ENCODE measurements at places on chromosomes 1 and 21. TPM values are rescaled to one million over a fixed set of nuclear protein-coding genes. Genes with fewer than 3 reads are reported as not detected.

DNA sequence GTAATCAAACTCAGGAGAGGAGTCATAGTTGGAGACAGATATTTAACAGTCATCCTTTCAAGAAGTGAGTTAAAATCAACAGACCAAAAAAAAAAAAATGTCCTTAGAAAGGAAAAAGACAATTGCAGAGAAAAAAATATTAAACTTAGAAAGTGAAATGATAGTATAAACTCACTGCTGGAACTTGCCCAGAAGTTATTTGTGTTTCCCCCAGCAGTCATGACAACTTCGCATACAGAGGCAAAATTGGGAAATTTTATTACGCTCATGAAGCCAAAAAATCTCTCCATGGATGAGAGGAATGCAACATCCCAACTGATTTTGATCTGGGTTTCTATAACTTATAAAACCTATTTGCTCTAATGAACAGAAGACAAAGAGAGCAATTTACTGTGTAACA is 198.2 kb downstream of the LRRC7 start:
- no peak for ATAC-seq

DNA sequence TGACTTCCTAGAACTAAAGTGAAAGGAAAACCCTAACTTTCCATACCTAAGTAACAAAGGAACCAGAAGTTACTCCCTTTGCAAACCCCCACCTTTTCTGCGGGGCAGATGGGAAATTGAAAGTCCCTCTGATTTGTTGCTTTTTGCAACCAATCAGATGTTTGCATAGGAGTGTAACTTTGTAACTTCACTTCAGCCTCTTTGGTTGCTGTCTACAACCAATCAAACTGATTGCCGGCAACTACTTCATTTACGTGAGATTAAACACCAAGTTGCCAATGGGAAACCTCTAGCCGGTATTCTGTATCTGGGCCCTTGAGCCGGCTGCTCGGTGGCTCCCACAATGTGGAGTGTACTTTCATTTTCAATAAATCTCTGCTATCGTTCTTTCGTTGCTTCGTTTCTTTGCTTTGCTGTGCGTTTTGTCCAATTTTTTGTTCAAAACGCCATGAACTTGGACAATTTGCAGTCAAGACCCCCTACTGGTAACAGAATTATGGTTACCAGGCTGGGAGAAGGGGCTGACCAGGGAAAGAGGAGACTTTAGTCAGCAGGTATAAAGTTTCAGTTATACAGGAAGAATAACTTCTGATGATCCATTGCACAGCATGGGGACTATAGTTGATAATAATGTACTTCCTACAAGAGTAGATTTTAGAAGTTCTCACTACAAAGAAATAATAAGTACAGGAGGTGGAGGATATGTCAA is 69.2 kb upstream of the RGS2 start:
- ATAC-seq: no peak

DNA sequence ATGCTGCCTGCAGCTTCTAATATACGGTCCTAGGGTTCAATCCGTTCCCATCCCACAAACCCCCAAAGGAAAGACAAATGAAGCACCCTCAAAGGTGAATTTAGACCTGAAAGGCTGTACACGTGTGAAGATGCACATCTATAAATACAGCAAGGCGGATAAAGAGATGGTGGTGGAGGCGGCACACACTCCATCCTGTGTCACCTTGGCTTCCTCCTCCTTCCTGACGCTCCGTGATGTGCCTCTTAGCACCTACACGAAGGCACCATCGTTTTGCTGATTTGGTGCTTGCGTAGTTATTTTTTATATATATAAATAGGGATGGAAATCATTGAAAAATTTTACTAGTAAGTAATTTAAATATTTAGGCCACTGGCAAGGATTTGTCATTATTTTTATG is 359.4 kb downstream of the NPHP4 start:
- ATAC-seq: no peak

CHIT1 gene
- total RNA-seq: 0.20 TPM

SYTL1 gene
- total RNA-seq: 1.4 TPM

MYCL gene
- 11.5 TPM for total RNA-seq

GRCh38 chr1:97190326-97190725 is 468.7 kb downstream of the PTBP2 start:
- no peak for ATAC-seq

DNA sequence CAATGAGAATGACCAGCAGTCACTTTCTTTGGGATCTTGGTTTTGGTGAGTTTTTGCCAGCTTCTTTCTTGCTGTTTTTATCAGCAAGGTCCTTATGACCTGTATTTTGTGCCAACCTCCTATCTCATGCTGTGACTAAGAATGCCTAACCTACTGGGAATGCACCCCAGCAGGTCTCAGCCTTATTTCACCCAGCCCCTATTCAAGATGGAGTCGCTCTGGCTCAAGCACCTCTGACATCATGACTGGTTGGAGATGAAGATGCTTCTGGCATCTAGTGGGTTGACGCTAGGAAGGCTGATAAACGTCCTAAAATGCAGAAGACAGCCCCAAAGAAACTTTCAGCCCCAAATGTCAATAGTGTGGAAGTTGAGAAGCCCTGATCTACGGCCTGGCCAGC is 33.6 kb upstream of the NHLH2 start:
- no peak for ATAC-seq

DNA sequence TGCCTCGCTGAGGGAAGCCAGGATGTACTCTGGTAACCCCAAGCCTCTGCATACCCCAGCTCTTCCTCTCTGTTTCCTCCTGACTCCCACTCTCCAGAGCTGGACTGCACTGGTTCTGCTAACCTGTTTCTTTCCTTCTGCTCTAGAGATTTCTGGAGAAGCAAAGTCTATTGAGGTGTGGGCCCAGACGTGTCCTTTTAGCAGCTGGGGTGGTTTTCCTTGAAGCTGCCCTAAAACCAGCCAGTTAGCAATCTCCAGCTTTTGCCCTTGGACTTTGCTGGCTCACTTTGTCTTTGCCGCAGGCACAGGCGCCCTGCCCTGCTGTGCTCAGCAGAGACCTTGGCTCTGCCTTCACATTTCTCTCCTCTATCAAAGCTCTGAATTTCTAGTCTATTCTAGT is 171.8 kb upstream of the IVNS1ABP start:
- ATAC-seq: peak; percentile 58

IGSF3 gene
- total RNA-seq: 44.4 TPM

- no peak for ATAC-seq
Observed at GRCh38 chr1:223326776-223327175, 37.2 kb downstream of the SUSD4 start.

GRCh38 chr1:225857256-225857655 is 24.9 kb downstream of the TMEM63A start:
- no peak for ATAC-seq

- peak; percentile 93 for ATAC-seq
Observed at GRCh38 chr1:58396150-58396549, 150.4 kb downstream of the OMA1 start.

- no peak for ATAC-seq
Observed at GRCh38 chr1:77543822-77544448, 138.5 kb downstream of the ZZZ3 start.

DNA sequence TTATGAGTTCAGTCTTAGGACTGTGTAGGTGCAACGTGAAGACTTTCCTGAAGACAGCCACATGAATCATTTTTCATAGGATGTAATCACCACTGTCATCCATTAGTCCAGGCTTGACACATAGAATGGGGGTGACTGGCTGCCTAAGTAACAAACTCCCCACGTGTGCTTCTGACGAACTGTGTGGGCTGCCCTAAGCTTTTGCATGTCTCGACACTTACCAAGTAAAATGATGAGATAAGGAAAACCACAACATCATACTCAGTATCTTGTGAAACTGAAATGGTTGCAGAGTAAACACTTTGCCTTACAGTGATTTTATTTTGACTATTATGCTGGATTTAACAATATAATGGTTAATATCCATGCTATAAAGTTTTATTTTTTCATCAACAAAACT is 19.5 kb downstream of the ERG start:
- no peak for ATAC-seq

EDARADD gene
- 1.2 TPM for total RNA-seq

DNA sequence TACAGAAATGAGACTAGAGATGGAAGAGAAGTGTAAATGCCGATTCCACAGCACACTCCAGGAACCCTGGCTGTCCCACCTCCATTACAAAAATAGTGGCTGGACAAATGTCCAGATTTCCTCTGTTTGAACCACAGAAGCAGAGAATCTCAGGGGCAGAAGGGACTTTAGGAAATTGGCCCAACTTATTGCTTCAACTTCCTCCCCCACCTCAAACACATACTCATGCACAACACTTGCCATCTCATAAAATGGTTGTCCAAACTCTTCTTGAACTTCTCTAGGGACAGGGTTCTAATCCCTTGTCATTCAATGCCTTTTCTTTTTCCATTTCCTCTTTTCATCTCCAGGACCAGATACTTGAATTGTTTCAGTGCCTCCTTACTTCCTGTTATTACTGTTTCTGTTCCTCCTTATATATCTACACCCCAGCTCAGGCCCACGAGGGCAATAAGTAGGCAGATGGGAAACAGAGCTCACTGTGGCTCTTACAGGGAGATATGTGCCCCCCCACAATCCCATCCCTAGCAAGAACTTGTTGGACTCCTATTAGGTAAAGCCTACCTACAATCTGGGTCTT is 8.5 kb upstream of the B4GALT3 start:
- no peak for ATAC-seq

DNA sequence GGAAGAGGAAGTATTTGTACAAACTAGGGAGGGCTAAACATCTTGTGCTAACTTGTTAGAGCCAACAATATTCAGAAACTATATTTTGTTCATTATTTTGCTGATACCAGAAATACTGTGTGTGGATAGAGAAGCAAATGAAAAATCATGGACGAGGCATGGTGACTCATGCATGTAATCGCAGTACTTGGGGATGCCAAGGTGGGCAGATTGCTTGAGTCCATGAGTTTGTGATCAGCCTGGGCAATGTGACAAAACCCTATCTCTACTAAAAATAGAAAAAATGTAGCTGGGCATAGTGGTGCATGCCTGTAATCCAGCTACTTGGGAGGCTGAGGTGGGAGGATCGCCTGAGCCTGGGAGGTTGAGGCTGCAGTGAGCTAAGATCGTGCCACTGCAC is 13.4 kb downstream of the LRRC41 start:
- ATAC-seq: no peak

GRCh38 chr1:67570486-67571143 is 114.4 kb upstream of the GADD45A start:
- ATAC-seq: no peak

GRCh38 chr1:221987860-221988520 is 246.1 kb upstream of the DUSP10 start:
- peak; percentile 94 for ATAC-seq

- ATAC-seq: no peak
Observed at GRCh38 chr1:8155528-8156186, 129.5 kb upstream of the ERRFI1 start.

- ATAC-seq: peak; percentile 65
Observed at GRCh38 chr1:44405031-44405797, at the start of gene RNF220. Gene RNF220, plus strand, starts transcription at chr1:44405255.

DNA sequence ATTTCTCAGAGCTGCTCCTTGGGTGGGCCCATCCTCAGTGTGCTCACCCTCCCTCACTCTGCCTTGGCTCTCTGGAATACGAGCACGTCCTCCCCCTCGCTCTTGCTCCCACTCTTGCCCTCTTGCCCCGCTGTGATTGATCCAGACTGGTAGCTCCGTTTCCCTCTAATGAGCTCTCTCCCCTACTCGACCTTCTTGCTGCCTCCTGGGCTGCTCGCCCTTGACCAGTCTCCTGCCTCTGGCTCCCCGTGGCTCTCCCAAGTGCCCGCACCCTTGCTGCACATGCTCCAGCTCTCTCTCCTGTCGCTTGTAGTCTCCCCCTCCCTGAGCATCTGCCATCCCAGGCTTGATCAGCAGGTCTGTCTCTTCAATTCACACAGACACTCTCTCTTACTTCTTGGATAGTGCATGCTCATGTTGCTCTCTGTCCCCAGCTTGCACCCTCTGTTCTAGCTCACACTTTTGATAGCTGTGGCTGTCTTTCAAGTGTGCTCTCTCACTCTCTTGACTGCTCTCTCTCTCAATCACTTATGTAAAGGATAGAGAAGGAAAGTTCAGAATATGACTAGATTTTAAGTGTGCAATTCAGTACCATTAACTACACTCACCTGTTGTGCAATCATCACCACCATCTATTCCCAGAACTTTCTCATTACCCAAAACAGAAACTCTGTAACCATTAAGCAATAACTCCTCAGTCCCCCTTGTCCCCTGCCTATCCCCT is 51.1 kb downstream of the PHC2 start:
- ATAC-seq: peak; percentile 51

CHRM3 gene
- 11.0 TPM for total RNA-seq

IVL gene
- 0.17 TPM for total RNA-seq

DNA sequence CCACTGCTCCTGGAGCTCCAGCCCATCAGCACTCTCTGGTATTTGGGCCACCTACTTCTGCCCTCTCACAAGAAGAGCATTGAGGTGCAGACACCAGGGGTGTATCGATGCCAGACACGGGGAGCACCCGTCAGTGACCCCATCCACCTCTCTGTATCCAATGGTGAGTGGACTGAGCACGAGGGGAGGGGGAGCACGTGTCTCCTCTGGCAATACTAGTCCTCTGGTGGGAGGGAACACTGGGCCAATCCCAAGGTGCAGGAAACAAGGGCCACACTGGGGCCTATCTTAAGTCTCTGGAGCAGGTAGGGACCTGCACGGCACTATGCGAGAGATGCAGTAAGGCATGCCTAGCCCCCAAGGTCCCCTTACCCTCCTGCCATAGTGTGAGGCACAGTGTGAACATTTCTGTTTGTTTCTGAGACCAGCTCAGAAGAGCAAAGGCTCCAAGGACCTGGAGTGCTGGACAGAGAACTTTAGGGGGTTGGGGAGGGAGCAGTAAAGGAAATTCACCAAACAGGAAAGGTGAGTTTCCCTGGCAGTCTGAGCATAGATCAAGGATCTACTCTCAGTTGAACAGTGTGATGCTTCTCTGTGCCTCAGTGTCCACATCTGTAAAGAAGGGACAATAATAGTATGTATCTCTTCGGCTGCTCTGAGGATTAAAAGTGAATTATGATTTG is 2.3 kb downstream of the FCRLB start:
- ATAC-seq: no peak

TRIM17 gene
- 51.6 TPM for total RNA-seq

DNA sequence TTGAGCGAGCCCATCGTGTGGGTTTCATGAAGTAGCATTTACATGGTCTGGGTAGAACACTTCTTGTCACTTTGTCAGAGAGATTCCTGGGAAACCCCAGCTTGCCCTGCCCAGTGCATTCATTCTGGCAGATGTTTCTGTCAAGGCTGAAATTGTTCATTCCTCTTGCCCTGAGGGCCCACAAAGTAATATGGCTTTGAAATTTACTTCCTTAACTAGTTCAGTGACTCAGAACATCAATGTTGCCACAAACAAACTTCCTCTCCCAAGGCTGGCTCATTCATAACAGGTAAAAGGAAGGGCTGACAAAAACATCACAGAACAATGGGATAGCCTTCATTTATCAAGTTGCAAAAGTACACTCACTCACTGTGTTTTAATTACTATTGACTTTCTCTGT is 5.0 kb upstream of the KIAA0040 start:
- ATAC-seq: no peak

GRCh38 chr21:25676451-25676850 is 37.4 kb downstream of the JAM2 start:
- no peak for ATAC-seq

DNA sequence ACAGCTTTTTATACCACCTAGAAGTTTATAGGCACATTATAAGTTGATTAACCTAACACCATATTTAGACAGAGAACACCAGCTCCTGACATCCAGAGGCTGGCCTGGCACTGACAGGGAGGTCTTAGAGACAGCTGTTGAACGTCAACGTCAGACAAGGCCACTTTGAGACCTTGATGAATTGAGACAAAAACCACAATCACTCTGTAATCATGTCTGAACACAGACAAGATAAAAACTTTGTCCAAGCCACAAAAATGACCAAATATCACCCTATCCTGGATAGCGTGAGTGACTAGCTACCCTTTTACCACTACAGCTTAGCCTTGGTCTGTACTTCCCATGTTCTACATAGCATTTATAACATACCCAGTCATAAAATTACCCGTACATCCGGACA is 403.6 kb upstream of the CHRM3 start:
- ATAC-seq: no peak

Measured in motor neuron (in vitro differentiated cells).